ENCODE measurements at places on chromosomes 6 and 20.

DNA sequence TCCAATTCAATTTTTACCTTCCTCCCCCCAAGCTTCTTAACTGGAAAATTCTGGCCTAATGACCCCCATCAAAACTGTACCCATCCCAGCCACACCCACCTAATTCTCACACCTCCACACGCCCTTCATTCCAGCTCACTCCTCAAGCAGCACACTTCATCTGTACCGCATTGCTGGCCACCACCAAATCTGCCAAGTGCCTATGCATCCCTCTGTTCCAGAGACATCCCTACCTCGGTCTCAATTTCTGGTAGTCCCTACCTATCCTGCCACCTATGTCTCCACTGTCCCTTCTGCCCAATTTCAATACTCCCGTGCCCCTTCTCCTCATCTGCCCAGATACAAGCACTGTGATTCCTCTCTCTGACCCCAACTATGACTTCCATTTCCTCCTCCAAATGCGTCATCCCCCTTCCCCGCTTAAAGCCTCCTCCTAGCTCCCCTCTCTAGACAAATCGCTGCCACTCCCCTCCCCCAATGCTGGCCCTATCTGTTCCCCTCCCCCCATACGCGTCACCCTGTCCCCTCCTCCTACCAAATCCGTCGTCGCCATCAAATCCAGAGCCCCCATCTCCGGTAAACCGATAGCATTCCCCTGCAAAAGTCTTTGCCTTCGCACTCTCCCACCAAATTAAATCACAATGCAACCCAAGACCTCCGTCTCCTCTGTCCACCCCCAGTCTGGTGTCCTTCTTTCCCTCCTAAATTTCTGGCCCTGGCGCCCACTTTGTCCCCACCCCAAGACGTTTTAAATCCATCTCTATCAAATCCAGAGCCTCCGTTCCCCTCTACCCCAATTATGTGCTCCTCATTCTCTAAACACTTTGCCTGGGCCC is 1.2 kb downstream of the MTCH1 start:
- peak; percentile 50 for DNase-seq

DNA sequence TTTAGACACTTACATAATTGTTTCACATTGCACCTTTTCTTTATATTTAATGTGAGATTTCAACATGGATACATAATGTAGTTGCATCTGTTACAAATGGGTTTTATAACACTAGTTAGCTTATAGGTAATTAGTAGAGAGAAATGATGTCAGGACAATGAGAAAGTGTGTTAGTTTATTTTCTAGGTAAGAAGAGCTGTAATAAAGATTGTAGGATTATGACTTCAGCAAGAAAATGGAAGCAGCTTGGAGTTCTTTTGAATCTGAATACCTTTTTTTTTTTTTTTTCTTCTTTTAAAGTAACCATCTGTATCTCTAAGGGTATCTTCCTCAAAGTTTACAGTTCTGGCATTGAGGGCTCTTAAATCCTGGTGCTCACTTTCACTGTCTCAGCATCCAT is 35.3 kb downstream of the CD2AP start:
- DNase-seq, result no peak

DNA sequence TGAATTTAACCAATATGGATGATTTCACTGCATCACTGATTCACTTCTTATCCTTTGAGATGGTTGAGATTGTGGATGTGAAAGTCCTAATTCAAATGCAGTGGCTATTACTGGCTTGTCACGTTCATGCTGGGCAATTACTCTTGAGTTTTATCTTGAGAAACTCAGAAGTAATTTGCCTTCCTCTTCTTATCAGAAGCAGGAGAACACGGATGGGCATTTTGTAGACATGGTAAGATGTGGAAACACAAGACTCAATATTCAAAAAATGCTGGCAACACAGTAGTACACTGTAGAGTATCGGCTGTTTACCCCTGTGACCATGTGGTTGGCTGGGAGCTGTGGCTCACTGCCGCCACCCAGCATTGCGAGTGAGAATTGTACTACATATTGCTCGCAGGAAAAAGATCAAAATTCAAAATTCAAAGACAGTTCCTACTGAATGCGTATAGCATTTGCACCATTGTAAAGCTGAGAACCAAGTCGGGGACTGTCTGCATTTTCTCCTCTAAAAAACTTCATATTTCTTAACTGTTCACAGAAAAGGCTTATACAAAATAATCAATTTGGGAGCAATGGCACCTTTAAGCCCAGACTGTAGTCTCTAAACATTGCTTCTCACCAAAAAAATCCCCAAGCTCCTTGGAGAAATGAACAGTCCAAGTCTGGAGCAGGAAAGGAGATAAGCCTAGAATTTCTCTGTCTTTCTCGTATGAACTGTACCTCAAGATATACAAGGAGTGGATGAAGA is 61.9 kb upstream of the ELOVL5 start:
- DNase-seq, result peak; percentile 37

DNA sequence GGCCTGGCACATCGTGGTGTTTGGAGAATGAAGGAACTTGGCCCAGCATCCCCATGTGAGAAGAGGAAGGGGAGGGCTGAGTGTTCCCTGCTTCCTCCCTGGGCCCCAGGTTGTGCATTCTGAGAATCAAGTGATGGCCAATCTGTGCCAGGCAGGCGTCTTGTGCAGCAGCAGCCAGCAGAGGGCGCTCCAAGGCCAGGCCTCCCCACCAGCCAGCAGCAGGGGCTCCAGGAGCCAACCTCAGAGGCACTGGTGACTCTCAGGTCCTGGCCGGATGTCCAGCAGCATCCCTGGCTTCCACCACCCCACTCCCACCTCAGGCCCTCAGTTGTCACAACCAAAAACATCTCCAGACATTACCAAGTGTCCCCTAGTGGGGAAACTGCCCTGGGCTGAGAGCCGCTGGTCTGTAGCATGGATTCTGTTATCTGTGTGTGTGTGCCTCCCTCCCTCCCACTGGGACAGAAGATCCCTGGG is 192.0 kb downstream of the PREX1 start:
- DNase-seq, result peak; percentile 73

GRCh38 chr6:137206577-137206976 is 12.6 kb downstream of the IFNGR1 start:
- DNase-seq, result no peak

DNA sequence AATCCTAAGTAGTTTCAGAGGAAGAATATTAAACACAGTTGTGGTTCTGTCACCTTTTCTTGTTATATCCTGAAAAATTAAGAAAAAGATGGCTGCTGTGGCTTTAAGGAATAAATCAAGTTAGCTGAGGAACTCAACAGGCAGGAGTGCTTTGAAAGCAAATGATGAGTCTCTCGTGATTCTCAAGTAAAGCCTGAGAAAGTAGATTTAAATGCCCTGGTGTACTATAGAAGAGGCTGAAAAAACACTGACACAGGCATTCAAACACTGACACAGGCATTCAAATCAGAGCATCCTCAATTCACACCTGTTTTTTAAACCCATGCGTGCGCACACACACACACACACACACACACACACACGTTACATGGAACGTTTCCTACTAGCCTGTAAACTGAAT is 218.6 kb downstream of the OGFRL1 start:
- no peak for DNase-seq

DNA sequence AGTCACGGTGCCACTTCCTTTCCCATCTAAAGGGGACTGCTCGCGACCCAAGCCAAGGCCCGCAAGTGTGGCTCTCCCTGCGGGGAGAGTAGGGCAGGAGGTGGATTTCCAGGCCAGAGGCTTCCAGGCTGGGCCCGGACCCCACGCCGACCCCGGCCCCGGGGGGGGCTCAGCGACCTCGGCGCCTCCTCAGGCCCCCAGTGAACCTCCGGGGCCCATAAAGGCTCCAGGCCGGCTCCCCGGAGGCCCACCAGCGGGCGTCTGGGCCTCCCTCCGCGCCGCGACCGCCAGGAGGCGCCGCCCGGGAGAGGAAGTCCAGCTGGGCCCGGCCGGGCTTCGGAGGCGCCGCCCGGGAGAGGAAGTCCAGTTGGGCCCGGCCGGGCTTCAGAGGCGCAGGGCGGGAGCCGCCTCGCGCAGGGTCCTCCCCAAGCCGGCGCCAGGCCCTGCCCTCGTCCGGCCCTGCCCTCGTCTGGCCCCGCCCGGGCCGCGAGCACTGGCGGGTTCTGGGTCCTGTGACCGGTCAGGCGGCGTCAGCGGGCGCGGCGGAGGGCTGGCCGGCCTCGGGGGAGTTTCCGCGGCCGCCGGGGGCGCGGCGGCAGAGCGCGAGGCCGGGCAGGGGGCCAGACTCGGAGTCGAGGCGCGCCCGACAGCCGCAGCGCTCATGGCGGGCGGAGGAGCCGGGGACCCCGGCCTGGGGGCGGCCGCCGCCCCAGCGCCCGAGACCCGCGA is at the start of gene RAB32:
Gene RAB32, plus strand, starts transcription at position 623 of the 729 bp plus-strand sequence. Its CDS starts 39 bp downstream, at position 662.
- peak; percentile 4 for DNase-seq

- no peak for DNase-seq
Observed at GRCh38 chr6:83708970-83709747, at the start of gene SNAP91. TSS of gene SNAP91 (minus strand) at chr6:83709101. CDS start at chr6:83707927, 1,174 bp downstream.

- DNase-seq, result no peak
Observed at GRCh38 chr6:780706-781105, 87.8 kb upstream of the EXOC2 start.

DNA sequence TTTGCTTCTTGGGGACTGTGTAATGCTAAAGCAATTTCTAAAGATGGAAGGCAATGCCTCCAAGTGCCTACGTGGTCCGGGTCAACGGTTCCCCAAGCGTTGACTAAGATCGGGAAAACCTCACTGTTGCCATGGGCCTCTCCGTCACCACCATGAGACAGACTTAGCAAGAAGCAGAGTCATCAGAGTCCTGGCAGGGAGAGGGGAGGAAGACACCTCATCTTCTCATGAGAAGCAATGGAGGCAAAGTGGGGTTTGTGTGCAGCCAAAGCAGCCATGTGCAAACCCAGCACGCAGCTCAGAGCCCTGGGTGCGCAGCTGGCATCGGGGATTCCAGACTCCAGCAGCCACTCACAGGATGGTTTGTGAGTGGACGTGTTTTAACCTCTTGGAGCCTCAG is 111.4 kb downstream of the SYNDIG1 start:
- no peak for DNase-seq

DNA sequence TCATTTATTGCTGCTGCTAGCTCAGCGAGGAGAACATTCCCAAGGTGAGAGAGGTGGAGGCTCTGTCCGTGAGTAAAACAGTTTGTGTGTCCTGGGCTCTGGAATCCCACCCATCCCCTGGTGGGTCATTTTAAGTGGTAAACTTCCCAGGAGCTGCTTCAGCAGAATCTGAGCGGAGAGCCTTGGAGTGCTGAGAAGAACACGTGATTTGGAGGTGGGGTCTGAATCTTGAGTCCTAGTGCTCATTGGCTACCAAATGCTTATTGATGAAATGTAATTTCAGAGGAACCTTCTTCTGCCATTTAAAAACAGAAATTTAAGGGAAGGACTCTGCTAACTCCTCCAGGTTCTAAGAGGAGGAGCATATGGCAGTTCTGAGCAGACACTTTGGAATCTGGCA is 132.4 kb downstream of the CDH26 start:
- DNase-seq, result no peak

- no peak for DNase-seq
Observed at GRCh38 chr6:109296452-109296851, 85.8 kb downstream of the CD164 start.

GRCh38 chr20:17430125-17430950 is 100.8 kb downstream of the BFSP1 start:
- no peak for DNase-seq

DNA sequence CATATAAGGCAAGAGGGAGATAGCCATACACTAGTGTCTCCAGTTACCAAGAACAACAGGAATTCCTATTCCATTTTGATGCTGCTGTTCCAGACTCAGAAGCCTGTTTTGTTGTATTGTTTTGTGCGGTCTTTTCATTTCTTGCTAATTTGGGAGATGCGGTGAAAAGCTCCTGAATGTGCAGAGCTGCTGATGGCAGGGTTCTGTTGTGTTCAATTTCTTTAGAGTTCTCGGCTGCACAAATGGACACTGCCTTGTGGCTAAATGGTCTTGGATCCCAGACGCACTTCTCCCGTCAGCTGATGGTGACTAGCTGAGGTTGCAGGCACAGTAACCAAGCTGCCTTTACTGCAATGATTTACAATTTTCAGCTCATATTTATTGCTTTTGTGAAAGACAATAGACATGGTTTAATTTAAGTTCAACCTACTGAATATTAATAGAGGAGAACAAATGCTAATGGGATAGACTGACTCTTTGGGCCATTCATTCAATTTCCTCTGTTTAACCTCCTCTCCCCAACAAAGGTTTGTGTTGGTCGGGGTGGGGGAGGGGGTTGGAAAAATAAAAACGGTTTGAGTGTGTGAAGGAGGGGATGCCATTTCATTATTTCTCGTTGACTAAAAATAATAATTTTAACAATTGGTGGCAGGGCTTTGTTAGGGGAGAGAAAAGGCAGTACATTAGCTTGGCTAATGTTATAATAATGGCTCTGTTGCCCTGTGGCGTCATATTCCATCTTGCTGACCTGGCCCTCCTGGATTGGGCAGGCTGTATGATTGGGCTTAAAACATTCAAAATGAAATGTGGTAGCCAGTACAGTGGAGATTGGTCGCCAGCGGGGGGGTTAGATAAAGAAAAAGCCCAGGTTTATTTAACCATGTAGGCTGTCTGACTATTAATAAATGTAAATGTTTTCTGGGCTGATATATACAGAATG is 159.5 kb downstream of the JARID2 start:
- DNase-seq, result no peak

- no peak for DNase-seq
Observed at GRCh38 chr6:24490948-24491347, 1.6 kb upstream of the GPLD1 start.

Measured in stimulated activated CD4-positive, alpha-beta T cell treated with anti-CD3 and anti-CD28 coated beads, Interleukin-2, amount 100 ng/mL, for 48 hours (primary cell).